ENCODE measurements at places on chromosomes 12 and 14.

DNA sequence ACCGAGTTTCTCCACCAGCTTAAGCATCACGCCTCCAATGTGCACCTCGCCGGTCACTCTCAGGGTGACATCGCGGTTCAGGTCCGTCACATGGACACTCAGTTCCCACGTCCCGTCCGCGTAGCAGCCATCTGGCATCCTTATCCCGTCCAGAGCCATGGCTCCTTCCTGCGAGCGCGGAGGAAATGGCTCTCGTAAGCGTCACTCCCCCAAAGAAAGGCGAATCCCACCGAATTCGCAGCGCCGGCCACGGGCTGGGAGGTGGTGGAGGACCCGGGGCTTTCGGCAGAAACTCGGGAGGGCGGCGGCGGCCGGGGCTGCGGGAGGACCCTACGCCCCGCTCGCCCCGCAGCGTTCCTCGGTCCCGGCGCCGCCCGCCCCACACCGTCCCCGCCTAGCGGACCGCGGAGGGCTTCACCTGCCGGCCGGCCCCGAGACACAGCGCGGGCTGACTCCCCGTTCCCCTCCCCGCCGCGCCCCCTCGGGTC is 396 bp downstream of the FERMT2 start:
- peak; percentile 40 for DNase-seq

DNA sequence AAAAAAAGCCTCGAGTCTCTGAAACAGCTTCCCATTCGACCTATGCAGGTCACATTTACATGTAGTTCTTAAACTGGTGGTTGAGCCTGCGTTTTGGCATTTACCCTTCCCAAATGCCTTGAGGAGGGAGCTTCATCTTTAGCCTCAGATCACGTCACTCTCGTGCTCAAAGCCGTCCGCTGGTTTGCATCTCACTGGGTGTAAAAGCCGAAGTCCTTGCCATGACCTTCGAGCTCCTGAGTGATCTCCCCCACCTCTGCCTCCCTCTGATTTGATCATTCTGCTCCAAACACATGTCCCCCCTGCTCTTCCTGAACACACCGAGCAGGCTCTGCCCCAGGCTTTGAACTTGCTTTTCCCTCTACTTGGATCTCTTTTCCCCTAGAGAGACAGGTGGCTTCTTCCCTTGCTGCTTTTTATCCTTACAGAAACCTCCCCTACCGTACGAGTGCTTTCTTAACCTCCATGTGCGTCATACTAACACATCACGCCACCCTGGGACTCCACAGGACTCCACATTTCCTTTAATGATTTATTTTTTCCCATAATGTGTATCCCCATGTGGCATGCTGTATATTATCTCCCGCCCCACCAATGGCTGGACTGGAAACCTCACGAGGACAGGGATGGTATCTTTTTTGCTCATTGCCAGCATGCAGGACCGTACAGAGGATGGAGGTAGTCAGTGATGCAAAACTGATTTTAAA is 610.7 kb downstream of the VRK1 start:
- no peak for DNase-seq

DNA sequence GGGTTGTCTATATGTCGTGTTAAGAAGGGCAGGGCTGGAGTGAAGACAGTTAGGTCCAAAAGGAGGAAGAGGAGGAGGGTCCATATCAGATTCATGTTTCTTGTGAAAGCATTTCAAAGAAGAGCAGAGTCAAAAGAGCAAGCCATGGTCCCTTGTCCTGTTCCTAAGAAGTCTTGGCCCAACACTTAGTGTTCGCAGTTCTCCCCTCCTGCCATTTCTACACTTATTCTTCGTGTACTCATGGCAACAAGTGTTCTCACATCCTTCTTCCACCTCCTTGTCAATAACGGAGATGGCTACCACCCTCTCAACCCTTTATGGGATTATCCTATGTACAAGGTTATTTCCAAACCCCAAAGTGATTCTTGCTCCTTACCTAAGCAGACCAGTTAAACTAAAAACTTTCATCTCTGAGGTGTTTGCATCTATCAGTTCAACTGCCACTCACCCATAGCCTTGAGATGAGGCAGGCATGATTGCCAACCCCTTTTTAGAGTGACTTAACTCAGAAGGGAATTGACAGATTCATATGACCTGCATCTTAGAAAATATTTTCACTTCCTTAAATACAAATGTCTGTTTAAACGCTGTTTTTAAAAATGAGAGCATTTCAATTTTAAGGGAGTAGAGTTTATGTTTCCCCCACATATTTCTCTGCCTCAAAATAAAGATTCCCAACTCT is 19.8 kb upstream of the RNASE2 start:
- DNase-seq = no peak

DNA sequence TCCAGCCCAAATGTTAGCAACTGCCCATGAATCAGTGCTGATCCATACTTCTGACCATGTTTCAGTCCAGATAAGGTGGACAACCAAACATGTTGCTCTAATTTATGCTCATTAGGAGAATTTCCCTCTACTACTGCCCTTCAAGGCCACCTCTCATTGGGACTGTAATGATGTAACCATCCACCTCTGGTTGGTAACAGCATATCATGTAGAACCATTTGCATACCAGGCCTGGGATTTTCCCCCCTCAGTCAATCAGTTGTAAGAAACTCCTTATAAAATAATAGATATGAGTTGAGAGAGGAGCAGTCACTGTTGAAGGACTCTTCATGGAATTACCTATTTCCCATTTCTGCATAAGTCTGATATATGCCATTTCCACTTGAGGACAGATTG is 17.8 kb upstream of the YAF2 start:
- DNase-seq = no peak

- DNase-seq = no peak
These were observed 110.7 kb downstream of the KIF26A start for GRCh38 chr14:104249089-104249488.

DNA sequence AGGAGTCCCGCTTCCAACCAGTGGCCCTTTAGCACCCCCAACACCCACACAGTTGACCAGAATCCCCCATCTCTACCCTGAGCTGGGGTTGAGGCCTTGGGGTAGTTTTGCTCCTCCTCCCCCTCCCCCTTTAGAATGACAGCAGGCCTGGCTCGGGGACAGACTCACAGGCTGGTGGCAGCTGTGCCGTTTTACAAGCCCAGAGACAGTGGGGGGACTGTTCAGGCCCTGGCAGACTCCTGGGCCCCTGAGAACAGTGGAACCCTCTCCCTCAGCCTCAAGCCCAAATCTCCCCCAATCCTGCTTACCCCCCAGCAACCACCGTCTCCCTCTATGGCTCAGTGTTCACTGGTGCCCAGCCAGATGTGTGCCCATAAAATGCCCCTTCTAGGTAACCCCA is 10.1 kb downstream of the TMEM119 start:
- no peak for DNase-seq

GRCh38 chr12:93419388-93420034 is 22.2 kb downstream of the UBE2N start:
- DNase-seq = no peak

GRCh38 chr12:124368421-124369032 is 73.6 kb downstream of the RFLNA start:
- DNase-seq = no peak

DNA sequence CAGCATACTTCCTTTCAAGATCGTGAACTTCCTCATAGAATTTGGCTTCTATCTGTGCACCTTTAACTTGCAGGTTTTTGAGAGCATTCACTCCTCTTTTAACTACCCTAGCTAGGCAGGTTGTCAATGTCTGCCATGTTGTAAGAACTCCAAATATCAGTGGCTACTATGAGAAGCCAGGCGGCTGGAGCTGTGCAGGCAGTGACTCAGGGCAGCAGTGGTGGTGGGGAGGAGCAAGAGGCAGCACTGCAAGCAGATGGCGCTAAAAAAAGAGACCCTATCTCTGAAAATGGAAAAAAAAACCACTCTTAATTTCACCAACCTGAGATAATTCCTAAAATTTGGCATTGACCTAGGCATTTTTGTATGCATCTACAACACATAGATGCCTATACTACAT is 28.5 kb downstream of the YARS2 start:
- no peak for DNase-seq

DNA sequence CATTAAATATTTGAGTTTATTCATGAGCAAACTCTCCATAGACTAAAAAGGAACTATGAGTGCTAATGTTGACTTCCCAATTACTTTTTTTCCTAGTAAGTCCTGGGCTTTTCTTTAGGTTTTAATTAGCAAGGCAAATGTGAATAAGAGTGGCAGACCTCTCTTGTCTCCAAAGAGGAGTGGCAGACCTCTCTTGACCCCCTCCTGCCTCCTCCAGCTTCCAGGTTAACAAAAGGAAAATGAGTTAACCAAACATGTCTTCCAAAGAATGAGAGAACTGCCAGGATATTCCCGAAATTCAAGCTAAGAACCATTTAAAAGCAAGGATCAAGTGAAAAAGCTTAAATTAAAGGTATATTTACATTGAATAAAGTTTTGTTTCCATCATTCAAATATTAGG is 253.2 kb downstream of the MDGA2 start:
- no peak for DNase-seq

DNA sequence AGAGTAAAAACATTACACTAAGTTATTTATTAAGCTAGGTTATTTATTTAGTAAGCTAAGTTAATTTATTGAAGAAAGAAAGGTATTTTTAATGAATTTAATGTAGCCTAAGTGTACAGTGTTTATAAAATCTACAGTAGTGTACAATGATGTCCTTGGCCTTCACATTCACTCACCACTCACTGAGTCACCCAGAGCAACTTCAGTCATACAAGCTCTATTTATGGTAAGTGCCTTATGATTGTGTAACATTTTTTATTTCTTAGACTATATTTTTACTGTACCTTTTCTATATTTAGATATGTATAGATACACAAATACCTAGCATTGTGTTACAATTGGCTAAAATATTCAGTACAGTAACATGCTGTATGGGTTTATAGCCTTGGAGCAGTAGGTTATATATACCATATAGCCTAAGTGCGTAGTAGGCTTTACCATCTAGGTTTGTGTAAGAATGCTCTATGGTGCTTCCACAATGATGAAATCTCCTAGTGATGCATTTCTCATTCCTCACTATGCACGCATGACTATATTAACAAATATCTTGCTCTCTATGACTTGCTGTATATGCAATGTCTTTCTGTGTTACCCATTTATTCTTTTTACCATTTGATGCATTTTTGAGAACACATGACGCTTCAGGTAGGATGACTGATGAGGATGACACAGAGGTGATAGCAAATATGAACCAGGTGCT is 309.6 kb upstream of the ATXN7L3B start:
- no peak for DNase-seq

DNA sequence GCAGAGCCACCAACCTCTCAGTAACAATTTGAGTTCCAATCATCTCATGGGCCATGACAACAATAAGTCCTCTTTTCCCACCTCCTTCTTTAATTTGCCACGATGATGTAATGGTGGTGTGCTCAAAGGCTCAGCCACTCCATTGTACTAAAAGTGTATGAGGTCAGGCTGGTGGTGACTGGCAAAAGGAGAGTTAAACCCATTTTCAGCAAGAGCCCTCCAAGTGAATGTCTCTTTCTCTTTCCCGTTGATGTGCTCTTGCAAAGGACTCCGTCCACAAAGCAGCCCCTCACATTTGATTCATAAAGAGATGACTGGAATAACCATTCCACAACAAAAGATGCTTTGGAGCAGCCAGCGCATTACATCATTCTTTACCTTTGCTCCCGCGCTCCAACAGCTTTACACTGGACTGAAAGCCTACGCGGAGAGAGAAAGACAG is 41.6 kb downstream of the DUSP16 start:
- no peak for DNase-seq

GRCh38 chr12:113270709-113271009 is 49.4 kb downstream of the TPCN1 start:
- DNase-seq = no peak

DNA sequence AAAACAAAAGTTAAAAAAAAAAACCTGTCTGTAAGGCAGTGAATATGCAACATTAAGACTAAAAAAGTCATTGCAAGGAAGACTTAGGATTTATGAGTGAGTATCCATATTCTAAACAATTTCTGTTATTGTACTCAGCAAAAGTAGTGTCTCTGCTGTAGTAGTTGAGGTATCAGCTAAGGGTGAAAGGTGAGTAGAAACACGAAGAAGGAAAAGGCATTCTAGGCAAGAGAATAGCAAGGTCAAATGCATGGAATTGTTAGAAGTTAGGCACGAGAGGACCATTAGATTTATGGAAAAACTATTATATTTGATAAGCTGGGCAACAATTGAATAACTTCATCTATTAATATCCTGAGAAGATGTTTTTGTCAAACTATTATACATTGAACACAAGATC is 1.8 kb downstream of the EID3 start:
- DNase-seq = no peak

GRCh38 chr12:48125985-48126384 is 6.8 kb downstream of the PFKM start:
- DNase-seq = no peak

- DNase-seq = no peak
These were observed 1.7 kb downstream of the POLE start for GRCh38 chr12:132685400-132685799.

GRCh38 chr12:13195785-13196129 is 769 bp upstream of the EMP1 start:
- DNase-seq = peak; percentile 80

GRCh38 chr14:85085981-85086380 is 444.0 kb upstream of the FLRT2 start:
- DNase-seq = no peak

DNA sequence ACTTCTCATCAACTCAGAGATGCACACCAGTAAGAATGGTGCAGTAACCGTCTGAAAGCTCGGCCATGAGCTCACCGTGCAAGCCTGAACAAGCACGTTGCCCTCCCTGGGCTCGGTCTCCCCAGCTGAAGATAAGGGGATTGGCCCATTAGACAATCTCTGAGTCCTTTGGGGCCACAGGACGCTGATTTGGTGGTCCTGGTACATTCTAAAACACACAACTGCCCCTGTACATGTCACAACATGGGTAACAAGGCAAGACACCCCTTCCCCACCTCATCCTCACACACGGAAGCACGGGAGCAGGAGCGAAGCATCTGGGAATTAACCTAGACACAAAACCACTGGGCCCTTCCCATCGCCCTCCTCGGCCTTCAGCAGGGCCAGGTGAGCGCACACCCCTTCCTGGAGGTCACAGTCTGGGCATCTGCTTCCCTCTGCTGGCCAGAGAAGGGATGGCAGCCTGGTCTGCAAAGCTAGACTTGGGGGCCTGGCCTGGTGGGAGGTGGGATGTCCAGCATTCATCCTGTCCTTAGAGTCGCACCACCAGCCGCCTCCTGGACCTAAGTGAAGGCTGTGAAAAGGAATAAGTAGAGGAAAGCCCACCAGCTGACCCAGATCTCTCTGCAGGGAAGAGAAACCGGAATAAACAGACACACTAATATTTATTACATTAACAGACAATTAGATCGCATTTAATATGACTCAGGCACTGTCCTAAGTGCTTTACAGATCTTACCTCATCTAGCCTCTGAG is 18.9 kb upstream of the SMUG1 start:
- DNase-seq = peak; percentile 56

GRCh38 chr12:115756271-115756670 is 521.2 kb downstream of the MED13L start:
- no peak for DNase-seq

DNA sequence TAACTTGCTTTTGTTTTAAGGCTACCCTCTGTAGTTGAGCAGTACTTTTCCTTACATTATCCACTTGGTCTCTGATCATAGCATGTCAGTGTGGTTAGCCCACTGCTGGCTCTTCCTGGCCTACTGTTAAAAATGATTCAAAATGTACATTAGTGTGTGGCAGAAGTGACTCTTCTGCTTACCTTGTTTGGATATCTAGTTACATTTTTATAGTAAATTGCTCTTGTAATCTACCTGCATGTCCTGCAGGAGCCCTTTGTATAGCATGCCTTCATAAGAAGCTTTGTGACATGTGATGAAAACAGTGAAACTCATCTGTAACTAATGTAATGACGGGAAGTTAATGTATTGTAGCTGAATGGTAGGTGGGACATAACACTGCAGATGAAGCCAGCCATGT is 8.1 kb downstream of the SPATS2 start:
- DNase-seq = no peak
